ENCODE measurements at places on chromosomes 2 and 18. TPM values are rescaled to one million over a fixed set of nuclear protein-coding genes. Genes with fewer than 3 reads are reported as not detected.
A peak's percentile ranks its signal among the peaks of the same experiment; 100 is the strongest.

GRHL1 gene
- total RNA-seq, result 0.49 TPM

DNA sequence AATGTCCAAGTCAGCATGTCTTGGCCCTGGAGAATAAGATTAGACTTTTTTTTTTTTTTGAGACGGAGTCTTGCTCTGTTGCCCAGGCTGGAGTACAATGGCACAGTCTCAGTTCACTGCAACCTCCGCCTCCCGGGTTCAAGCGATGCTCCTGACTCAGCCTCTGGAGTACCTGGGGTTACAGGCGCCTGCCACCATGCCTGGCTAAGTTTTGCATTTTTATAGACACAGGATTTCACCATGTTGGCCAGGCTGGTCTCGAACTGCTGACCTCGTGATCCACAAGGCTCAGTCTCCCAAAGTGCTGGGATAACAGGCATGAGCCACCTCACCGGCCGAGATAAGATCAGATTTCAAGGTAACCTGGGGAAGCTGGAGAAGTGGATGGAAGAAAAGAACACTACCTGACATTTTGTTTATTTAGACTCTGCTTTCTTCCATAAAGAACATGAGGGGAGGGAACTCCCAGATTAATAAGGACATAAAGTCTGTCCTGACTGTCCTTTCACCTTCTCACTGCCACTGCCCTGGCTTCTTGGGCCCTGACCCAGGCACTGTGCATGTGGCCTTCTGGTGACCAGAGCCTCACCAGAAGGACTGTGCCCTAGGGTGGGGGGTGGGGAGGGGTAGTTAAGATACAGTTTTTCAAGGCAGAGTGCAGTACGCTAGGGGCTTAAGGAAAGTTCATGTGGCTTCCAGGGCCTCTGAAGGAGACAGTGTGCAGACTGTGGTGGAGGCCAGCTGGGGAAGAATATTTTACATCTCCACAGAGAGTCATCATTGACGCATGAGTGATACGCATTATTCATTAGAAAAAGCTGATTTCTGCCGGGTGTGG, 4.8 kb upstream of the IMPA2 start:
- DNase-seq, result no peak

DNA sequence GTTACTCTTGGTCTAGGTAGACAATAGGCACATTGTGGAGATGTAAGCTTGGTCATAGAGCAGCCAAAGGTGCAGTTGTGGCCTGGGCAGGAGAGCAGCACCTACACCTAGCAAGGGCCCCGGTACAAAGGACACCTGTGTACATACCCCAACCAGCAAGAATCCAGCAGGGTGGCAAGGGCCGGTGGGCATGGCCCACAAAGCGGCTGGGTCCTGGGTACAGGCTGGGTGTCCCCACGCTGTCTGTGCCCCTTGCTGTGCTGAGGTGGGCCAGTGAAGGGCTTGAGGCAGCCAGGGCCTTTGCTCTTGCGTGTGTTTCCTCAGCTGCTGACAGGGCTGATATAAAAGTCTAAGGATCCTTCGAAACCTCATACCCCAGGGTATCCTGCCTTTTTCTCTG, 501.8 kb downstream of the EIPR1 start:
- no peak for DNase-seq

SRD5A2 gene
- not detected for total RNA-seq

- peak; percentile 58 for DNase-seq
These were observed 44.8 kb downstream of the ARL4C start for GRCh38 chr2:234451852-234452625.

GRCh38 chr2:145563741-145564615, 1044.1 kb upstream of the ZEB2 start:
- DNase-seq, result no peak

MGAT4A gene
- 270 TPM for total RNA-seq

- DNase-seq, result no peak
These were observed 62.5 kb downstream of the GNAL start for GRCh38 chr18:11751341-11752115.

- DNase-seq, result no peak
These were observed 88.2 kb downstream of the CRACDL start for GRCh38 chr2:98847853-98848252.

DNA sequence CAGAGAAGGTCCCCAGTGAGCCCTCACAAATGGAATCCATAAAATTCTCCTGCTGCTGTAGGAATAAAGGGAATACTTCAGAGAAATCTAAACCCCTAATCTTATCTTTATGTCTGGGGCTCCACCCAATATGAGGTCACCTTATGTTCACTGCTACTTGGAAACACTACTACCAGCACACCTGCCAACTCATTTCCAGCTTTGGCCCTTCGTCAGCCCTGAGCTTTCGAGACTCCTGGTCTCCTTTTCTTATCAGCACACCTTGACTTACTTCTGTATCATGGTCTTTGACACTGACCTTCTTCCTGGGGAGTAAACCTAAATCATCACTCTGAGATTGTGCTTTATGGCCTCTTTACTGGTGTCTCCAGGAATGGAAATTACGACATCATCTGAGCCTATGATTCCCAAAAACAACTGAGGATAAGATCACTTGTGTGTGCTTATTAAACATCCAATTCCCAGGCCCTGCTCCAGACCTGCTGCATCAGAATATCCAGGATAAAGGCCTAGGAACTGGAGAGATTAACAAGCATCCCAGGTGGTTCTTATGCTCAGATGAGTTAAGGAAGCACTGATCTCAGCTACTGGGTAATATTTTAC, 22.2 kb upstream of the ASNSD1 start:
- no peak for DNase-seq

GRCh38 chr2:235640926-235641723, 147.3 kb downstream of the AGAP1 start:
- DNase-seq, result no peak

GRCh38 chr2:173193925-173194324, 118.3 kb downstream of the MAP3K20 start:
- DNase-seq, result no peak

All from CD4-positive, alpha-beta memory T cell (primary cell).